NCI-H510A (cell line): ENCODE measurements at places on chromosomes 3 and 15.

GRCh38 chr15:31563001-31563400 lies 236.4 kb downstream of the KLF13 start:
- DNase-seq, result no peak

DNA sequence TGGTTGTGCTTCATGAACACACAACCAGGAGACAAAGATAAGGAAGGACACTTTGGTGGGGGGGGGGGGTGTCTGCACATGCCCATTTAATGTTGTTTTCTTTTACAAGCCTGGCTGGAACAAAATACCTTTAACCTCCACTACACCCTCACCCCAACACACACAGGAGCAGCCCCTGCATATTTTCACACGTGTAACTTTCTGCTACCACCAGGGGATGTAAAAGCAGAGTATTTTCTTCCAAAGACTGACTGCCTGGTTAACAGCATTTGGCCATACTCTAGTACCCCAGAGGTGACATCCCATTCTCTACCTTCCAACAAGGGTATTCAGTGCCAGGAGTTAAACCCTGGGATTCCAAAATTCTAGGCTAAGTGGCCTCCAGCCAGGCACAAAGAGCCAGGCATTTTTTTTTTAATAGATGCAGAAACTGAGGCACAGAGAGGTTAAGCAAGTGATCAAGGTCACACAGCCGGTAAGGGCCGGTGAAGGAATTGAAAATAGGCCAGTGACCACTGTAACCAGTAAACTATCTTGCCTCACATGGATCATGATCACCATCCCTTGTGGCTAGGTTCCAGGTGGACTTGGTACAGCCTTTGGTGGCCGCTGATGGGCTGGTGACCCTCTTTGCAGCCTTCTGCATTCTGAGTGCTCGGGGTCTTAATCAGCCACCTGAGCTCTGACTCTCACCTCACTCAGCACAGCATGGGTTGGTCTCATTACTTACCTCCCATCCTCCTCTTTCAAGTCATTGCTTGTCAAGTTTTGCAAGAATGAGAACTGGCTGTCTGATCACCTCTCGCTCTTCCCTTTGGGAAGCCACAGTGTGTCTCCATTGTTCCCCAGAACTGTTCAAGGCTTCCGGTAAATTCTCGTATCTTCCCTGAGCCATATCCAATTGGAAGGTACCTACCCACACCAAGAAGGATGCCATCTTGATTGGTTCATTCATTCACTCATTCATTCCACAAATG lies 20.4 kb downstream of the MAGI1 start:
- DNase-seq, result no peak

- no peak for DNase-seq
These were observed 29.4 kb downstream of the EEFSEC start for GRCh38 chr3:128182656-128183055.

DNA sequence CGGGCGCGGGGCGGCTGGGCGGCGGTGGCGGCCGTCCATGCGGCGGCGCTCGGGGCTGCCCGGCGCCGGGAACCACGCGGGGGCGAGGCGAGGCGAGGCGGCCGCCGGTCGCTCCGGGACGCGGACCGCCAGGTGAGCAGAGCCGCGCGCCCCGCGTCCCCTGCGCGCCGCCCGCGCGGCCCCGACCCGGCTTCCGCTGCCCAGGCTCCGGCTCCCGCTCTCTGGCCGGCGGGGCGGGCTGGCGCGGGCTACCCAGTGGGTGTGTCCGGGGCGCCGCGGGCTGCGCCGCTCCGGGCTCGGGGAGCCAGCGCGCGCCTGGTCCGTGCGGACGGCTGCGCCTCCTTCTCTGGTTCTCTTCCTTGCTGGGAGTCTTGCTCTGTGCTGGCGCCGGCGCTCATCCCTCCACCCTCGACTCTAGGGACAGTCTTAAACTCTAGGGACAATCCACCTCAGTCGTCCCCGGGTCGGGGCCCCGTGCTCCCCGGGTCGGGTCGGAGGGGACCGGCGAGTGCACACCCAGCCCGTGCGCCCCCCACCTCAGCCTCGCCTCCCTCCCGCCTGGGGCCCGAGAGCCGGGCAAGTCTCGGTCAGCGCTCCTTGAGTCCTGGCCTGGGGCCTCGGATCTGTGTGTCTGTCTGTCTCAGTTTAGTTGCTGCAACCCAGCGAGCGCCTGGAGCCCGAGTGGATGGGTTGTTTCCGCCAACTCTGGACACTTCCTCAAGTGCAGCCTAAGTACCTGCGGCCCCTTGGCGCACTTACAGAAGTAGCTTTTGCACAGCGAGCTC lies 488 bp downstream of the THSD4 start:
- peak; percentile 49 for DNase-seq

GRCh38 chr3:127097072-127097405 lies 95.9 kb upstream of the PRR23E start:
- DNase-seq, result no peak

- DNase-seq, result no peak
These were observed 109.0 kb downstream of the FRMD4B start for GRCh38 chr3:69276884-69277283.

DNA sequence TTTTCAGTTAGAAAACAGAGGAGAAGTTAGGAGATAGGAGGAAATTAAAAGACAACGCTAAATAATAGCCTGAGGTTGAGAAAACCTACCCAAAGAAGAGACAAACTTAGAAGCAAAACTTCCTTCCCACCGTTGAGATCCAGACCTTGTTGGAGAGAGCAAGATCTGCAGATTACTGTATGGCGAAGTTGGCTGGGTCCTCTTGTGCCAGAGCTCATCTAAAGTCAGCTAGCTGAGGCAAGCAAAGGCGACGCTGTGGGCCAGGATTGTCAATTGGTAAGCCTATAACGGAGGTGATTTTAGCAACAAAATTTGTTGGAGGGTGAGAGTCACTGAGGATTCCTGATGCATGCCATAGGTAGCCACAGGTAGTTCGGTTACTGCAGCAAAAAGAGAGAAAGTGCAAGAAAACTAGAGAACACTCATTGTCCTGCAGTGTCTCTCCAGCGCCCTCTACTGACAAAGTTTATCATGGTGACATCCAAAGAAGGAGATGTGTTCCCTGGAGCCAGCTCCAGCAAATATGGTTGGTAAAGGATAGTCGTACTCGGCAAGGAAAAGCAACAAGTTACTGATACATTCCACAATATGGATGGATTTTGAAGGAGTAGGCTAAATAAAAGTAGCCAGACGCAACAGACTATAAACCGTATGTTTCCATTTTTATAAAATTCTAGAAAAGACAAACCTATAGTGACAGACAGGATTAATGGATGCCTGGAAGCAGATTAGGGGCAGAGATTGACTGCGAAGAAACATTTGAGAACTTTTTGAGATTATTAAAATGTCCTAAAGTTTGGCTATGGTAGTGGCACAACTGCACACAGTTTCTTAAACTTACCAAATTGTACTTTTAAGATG lies 9.8 kb upstream of the OR5K4 start:
- DNase-seq, result no peak

DNA sequence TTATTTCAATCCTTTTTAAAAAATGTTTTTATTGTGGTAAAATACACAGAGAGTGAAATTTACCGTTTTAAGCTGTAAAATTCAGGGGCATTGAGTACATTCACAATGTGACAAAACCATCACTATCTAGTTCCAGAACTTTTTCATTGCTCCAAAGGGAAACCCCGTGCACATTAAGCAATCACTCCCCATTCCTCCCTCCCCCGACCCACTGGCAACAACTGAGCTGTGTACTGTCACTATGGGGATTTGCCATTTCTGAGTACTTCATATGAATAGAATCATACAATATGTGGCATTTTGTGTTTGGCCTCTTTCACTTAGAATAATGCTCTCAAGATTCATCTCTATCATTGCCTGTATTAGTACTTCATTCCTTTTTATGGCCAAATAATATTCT lies 45.5 kb upstream of the BOC start:
- DNase-seq, result no peak

DNA sequence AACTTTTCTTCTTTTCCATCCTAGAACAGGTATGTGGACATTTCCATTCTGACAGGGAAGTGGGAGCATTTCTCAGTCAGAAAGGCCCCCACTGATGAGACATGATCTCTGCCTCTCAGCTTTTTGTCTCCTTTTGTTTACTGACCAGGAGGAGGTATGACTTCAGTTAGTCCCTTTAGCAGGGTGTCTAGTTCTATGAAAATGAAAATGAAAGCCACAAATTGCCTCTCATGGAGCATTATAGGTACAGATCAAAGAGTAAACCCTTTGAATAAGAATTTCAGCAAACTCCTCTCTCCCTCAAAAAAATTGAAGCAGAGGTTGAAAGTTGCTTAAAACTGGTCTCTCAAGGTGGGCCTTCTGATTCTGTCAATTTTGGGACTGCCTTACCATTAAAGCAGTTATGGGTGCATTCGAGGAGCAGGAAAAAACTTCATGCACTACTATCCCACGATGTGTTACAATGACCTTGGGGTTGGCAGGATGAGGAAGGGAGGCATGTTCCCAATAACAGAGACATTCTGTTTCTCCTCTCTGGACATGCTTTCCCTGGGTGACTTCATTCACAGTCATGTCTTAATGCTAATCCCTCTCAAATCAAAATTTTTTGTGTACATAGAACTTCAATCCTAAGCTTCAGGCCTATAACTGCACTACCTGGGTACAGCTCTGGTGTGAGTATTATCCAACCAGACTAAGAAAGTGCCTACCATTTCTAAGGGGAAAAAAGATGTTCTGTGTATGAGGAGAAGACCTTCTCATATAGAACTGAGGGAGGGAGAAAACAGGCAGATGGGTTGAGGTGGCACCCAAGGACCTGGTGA lies 50.6 kb upstream of the TBC1D23 start:
- no peak for DNase-seq

GRCh38 chr15:100949691-100950090 lies 30.5 kb downstream of the LRRK1 start:
- no peak for DNase-seq

DNA sequence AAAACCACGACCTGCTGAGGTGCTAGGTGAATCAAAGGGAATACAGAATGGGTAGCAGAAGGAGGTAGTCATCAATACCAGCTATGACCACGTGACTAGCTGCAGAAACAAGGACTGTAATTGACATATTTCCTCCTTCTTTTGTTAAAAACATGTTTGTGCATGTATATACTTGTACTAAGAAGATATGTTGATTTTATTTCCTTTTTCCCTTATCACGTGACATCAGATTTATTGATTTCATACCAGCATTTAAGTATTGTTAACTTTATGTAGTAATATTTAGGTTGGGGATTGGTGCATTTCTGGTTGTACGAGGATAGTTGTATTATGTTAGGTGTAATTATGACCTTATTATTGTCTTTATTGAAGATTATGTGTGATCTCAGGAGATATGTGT lies 36.2 kb downstream of the PEX5L start:
- no peak for DNase-seq

GRCh38 chr3:6524479-6524878 lies 336.4 kb upstream of the GRM7 start:
- no peak for DNase-seq

DNA sequence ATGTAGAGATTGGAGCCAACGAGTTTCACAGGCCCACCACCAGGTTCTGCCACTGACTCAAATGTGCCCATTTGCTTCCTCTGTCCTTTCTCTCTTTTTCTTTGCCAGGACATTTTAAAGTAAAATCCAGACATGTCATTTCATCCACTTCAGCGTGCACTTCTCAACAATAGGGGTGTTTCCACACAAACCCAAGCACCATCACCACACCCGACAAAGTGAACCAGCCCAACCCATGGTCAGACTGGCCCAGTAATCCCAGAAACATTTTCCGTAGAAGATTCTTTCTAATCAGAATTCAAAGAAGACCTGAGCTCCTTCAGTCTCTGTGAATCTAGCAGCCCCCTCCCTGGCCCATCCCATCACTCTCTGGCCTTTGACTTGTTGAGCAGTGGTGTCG lies 13.4 kb downstream of the CFAP100 start:
- no peak for DNase-seq

GRCh38 chr3:37279236-37279635 lies 104.9 kb upstream of the LRRFIP2 start:
- DNase-seq, result no peak

GRCh38 chr3:105473521-105474223 lies 107.0 kb downstream of the ALCAM start:
- DNase-seq, result no peak

DNA sequence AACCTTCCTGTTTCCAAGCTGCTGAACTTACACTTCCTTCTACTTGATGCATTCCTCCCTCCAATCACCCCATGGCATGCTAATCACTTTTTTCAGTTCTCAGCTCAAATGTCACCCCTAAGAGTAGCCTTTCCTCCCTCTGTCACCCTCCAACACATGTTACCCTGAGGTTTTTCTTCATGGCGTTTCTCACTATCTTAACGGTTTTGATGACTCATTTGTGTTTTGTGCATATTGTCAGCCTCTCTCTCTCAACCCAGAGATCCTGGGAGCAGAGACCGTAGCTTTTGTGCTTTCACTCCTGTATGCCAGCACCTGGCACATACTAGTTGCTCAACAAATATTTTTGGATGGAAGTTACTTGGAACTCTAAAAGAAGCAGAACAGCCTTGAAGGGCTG lies 24.5 kb downstream of the LRRC3B start:
- DNase-seq, result no peak

GRCh38 chr15:41927536-41927935 lies 33.7 kb upstream of the SPTBN5 start:
- DNase-seq, result no peak

DNA sequence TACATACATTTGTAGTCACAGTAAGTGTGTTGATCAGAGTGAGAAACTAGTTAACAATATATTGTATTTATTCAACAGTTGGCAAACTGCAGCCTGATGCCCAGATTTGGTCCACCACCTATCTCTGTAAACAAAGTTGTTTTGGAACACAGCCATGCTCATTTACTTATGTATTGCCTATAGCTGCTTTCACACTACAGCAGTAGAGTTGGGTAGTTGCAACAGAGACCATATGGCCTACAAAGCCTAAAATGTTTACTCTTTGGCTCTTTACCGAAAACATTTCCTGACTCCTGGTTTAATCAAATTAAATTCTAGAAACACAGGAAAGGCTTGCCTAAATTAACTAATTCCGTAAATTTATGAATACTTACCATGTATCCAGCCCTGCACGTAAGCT lies 39.4 kb downstream of the CMC1 start:
- no peak for DNase-seq

GRCh38 chr15:72760590-72761260 lies 22.8 kb downstream of the ADPGK start:
- no peak for DNase-seq

DNA sequence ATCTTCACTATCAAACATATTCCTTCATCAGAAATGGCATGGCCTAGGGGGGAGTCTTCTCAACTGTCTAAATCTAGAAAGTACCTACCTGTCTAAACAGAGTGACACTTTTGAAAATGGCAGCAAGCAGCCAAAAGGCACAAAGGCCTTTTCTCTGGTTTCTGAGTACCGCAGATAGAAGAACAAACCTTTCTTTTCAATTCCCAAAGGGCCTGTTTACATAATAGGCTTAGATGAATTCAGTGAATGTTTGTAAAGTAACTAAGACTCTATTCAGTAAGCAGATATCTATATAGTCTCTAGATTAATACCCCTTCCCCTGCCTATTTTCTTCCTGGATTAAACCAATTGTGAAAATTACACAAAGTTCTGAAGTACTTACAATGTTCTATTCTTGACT lies 7.1 kb downstream of the MYEF2 start:
- DNase-seq, result no peak

- no peak for DNase-seq
These were observed 51.9 kb downstream of the SPSB4 start for GRCh38 chr3:141103067-141103466.

GRCh38 chr15:39685999-39686613 lies 96.5 kb downstream of the FSIP1 start:
- peak; percentile 9 for DNase-seq

GRCh38 chr3:89851974-89852621 lies 744.7 kb downstream of the EPHA3 start:
- DNase-seq, result no peak

- DNase-seq, result no peak
These were observed 26.9 kb upstream of the LCTL start for GRCh38 chr15:66592505-66593218.
